Activated CD8-positive, alpha-beta T cell treated with anti-CD3 and anti-CD28 coated beads, Interleukin-2, amount 10 ng/mL, durations not matched to agents 7 days and 5 days (primary cell): ENCODE measurements at places on chromosomes 4 and X. TPM values are rescaled to one million over a fixed set of nuclear protein-coding genes. Genes with fewer than 3 reads are reported as not detected.
A peak's percentile ranks its signal among the peaks of the same experiment; 100 is the strongest.

GRCh38 chrX:28910487-28910886 lies 323.2 kb downstream of the IL1RAPL1 start:
- DNase-seq: no peak

GRCh38 chrX:133715715-133716114 lies 269.7 kb downstream of the GPC3 start:
- no peak for DNase-seq

DNA sequence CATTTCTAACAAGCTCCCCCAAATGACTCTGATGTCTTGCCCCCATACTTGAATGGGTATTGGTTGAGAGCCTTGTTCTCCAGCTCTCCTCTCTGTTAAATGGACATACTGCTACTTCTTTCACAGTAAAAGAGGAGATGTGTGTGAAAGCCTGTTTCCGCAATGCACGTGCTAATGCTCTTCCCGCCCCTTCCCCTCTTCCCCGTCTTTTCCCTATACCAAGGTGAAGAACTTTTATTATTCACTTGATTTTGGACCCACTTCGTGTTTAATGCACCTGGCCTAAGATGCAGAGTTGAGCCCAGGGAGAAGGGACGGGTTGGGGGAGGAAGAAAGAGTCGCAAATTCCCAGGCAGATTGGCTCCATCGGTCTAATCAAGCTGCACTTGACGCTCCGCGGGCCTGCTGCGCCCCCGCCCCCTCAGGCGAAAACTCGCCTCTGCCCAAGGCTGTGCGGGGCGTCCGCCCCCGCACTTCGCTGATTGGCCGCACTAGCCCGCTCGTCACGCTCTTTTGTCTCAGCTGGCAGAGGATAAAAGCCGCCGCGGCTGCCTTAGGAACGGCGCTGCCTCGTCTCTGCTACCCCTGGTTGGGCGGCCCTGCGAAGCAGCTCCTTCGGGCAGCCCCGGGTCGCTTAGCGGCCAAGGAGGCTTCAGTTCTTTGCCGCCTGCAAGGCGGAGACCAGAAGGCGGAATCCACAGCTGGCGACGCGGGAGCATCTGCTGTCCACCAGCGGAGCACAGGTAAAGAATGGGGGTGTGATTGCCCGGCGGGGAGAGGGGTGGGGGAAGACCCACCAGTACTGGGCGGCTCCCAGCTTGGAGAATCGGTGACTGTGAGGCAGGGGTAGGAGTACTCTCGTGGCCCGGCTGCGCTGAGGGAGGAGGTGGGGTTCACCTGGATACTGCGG lies at the start of gene ZCCHC12:
TSS of gene ZCCHC12 (plus strand) at position 562 of the 910 bp plus-strand sequence. CDS start 1,421 bp downstream, outside the sequence.
- peak; percentile 28 for DNase-seq

- no peak for DNase-seq
These were observed 354.3 kb upstream of the GATB start for GRCh38 chr4:152115118-152115517.

DNA sequence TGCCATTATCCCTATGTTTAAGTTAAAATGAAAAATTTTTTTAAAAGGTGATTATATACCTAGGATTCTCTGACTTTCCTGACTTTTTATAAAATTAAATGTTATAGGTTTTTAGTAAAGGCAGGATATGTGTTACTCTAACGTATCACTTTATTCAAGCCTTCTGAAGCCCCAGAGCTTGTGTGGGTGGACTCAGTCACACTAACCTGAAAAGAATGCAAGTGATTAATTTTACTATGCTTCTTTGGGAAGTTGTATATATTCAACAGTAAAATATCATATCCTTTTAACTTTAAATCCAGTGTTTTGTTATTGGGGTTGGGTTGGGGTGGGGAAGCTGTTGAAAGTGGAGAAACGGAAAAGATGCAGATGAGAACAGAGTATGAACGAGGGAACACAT lies 22.8 kb downstream of the PDLIM3 start:
- DNase-seq: no peak

- no peak for DNase-seq
These were observed 2.2 kb downstream of the NEXMIF start for GRCh38 chrX:74922922-74923543.

GRCh38 chr4:86595426-86595805 lies 1.3 kb downstream of the PTPN13 start:
- no peak for DNase-seq

PPP1R2C gene
- total RNA-seq: not detected

UNC5C gene
- not detected for total RNA-seq

GRCh38 chr4:139470997-139471665 lies 17.2 kb downstream of the RAB33B start:
- DNase-seq: no peak

DNA sequence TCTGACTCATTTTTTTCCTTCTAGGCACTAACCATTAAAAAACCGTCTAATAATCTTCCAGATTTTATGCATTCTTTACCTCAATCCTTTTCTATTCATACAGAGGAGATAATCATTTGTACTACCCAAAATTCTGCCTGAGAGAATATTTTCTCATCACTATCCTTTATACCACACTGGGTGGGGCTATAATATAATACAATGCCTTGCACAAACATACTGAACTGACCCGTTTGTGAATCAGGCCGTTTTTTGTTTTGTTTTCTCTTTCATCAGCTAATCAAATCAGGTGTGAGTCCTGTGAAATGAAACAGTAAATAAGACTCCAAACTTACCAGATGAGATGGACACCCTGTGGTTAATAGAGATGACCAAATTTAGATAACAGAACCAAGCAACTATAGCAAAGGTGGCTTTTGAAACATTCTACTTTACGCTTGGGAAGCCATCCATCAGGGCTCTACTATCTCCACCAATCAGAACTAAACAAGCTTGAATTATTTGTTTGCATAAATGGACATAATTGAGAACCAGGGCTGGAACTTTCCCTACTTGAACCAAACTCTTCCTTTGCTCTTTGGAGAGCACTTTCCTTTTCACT lies 573.0 kb downstream of the GABRG1 start:
- DNase-seq: no peak

GRCh38 chr4:36010397-36010929 lies 233.9 kb downstream of the ARAP2 start:
- no peak for DNase-seq

DNA sequence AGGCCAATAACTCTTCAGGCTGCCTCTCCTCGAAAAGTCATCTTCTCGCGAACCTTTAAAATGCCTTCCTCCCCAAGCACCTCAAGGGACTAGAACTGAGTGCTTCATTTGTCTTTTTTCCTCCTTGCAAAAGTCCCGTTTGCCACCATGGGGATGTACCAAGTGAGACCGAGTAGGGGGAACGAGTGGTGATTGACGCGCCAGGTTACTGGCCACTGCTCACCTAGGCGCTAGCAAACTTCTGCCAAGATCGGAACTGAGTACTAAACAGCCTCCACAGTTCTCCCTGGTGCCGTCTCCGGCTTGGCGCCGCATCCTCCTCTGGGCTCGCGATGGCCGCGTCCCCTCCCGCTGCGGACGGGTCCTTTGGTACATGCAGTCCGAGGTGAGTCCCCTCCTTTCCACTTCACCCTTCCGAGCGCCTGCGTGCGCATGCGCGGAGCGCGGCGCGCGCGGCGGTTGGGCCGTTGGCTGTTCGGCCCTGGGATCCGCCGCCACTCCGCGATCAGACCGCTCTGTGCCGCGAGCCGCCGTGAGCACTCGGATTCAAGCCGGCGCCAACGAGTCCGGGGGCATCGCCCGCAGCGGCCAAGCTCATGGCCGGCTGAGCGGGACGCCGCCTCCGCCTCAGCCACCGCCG lies at the start of gene CDK16:
TSS of gene CDK16 (plus strand) at position 402 of the 640 bp plus-strand sequence. CDS start 4,877 bp downstream, outside the sequence.
- peak; percentile 75 for DNase-seq

PF4V1 gene
- not detected for total RNA-seq

AFF2 gene
- 0.13 TPM for total RNA-seq

- DNase-seq: no peak
These were observed 195.9 kb downstream of the SHOX start for GRCh38 chrX:826448-826847.

GRCh38 chr4:182531555-182532162 lies 288.5 kb downstream of the TENM3 start:
- no peak for DNase-seq

GRCh38 chrX:14026121-14026520 lies 3.6 kb downstream of the GEMIN8 start:
- no peak for DNase-seq

DNA sequence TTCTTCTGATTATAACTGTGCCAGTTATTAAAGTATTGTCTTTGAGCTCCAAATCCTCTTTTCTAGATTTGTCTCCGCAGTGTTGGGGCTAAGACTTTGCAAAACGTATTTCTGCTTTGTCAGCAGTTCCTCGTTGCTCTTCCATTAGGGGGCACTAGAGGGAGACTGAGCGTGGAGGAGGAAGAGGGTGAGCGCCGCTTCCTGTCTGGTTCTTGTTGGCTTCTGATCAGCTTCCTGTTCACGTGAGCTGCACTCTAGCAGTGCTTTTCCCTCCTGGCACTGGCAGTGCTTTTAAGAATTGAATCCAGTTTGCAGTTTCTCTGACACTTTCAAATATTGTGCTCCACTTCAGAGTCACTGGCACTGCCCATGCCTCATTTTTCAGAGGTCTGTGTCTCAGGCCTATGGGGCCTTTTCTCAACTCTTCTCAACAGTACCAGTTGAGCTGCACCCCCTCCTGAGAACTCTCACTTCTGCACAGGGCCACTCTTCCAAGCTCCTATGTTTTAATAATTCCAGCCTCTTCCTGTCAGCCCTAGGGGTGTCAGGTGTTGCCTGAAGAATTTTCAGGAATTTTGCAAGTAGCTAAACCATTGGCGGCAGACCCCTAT lies 54.4 kb upstream of the LCORL start:
- peak; percentile 64 for DNase-seq
